GF-D8 (cell line): ENCODE measurements at places on chromosomes 12 and 14.

- DNase-seq: no peak
These were observed 28.9 kb downstream of the RXYLT1 start for GRCh38 chr12:63808631-63809030.

DNA sequence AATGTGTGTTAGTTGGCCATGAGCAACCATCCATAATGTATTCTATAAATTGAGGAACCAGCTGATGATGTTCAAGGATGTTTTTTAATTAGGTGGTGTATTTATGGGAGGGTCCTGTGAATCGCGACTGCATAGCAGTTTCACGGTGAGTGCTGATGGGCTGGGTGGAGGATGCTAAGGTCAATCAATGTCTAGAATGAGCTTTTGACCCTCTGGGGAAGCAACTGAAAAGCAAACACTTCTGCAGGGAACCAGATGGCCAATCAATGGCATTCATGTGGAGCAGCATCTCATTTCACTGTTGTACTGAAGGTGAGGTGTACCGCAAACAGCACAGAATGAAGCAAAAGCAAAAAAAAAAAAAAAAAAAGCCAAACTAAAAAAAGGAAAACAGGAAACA, 676.1 kb upstream of the TMEM132C start:
- DNase-seq: no peak

GRCh38 chr12:95318071-95318545, 100.5 kb downstream of the VEZT start:
- DNase-seq: no peak

GRCh38 chr12:108875682-108876361, 4.1 kb upstream of the DAO start:
- DNase-seq: no peak

DNA sequence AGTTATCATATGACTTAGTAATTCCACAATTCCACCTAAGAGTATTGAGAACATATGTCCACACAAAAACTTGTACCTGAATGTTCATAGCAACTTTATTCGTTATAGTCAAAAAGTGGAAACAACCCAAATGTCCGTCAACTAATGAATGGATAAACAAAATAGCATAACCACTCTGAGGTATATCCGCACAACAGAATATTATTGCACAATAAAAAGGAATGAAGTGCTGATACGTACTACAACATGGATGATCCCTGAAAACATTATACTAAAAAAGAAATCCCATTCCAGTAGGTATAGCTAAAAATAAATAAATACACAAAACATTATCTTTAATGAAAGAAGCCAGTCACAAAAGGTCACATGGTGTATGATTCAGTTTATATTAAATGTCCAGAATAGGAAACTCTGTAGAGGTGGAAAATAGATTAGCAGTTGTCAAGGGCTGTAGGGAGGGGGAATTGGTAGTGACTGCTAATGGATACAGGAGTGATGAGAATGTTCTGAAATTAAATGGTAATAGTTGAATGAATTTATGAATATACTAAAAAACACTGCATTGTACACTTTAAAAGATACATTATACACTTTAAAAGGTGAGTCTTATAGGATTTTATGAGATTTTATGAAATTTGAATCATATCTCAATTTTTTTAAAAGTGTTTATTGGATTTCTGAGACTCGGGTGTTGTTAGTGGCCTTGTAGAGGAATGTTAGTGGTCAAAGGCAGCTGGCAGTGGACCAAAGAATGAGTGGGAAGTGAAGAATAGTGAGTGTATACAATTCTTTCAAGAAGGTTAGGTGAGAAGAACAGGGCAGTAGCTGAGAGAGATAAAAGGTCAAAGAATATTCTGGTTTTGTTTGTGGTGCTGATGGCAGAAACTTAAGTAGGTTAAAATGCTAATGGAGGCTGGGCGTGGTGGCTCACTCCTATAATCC, 36.3 kb upstream of the BAZ1A start:
- no peak for DNase-seq
